ENCODE measurements at places on chromosomes 2 and 18. TPM values are rescaled to one million over a fixed set of nuclear protein-coding genes. Genes with fewer than 3 reads are reported as not detected.

DNA sequence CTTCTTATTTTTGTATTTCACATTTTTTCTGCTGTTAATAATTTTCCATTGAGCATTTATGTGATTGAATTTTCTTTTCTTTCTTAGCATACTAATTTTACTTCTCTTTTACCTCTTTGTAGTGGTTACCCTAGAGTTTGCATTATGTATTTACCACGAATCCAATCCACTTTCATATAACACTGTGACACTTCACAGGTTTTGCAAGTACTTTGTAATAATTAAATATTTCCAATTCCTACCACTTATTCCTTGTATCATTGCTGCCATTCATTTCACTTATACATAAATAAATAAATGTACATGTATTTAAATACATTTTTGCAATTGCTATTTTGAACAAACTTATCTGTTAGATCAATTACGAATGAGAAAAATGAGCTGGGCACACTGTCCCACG is 110.8 kb downstream of the TGIF1 start:
- no peaks in the 10 kb centered on the region for H3K27me3 ChIP-seq
- no peak overlapping the region for H3K27ac ChIP-seq
- peaks cover 8% of the 10 kb centered on the region for H3K4me1 ChIP-seq
- no peak overlapping the region for H3K4me3 ChIP-seq
- DNase-seq = no peak

DNA sequence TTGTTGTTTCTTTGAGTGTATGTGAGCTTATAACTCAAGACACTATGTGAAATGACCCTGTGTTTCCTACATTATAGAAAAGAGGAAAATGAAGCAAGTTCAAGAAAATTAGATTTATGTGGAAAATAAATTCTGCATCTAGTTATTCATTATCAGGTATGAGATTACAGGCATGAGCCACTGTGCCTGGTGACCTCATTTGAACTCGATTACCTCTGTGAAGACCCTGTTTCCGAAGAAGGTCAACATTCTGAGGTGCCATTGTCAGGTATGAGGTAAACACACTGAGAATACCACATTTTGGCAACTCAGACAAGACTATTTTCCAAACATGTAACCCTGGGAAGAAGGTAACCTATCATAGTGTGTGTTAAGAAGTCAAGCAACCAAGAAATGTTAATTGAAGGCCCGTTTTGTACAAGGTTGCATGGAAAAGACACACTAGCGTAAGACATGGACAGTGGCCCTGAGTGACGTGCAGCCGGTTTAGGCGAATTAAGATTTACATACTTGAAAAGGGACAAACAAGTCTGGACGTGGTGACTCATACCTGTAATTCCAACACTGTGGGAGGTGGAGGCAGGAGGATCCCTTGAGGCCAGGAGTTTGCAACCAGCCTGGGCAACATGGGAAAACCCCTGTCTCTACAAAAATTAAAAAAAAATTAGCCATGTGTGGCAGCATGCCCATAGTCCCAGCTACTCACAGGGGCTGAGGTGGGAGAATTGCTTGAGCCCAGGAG is 186.6 kb downstream of the NEDD4L start:
- H3K36me3 ChIP-seq = peaks cover 3% of the 10 kb centered on the region
- no peak overlapping the region for H3K4me3 ChIP-seq
- no peak for DNase-seq
- no peaks in the 10 kb centered on the region for H3K27me3 ChIP-seq
- peaks cover 33% of the 10 kb centered on the region for H3K4me1 ChIP-seq
- H3K27ac ChIP-seq = no peak overlapping the region

GRCh38 chr18:60649107-60649506 is 276.5 kb upstream of the MC4R start:
- no peaks in the 10 kb centered on the region for H3K27me3 ChIP-seq

GRCh38 chr18:60500960-60501359 is 128.4 kb upstream of the MC4R start:
- no peak overlapping the region for H3K27ac ChIP-seq
- no peak overlapping the region for H3K4me3 ChIP-seq

GRCh38 chr18:45658756-45659155 is 43.5 kb downstream of the SLC14A2 start:
- no peak overlapping the region for H3K27ac ChIP-seq
- H3K4me3 ChIP-seq = no peak overlapping the region
- no peaks in the 10 kb centered on the region for H3K4me1 ChIP-seq
- DNase-seq = no peak
- H3K36me3 ChIP-seq = no peaks in the 10 kb centered on the region

GRCh38 chr18:10290638-10291235 is 163.7 kb upstream of the APCDD1 start:
- DNase-seq = no peak
- H3K27me3 ChIP-seq = no peaks in the 10 kb centered on the region
- no peak overlapping the region for H3K27ac ChIP-seq

DNA sequence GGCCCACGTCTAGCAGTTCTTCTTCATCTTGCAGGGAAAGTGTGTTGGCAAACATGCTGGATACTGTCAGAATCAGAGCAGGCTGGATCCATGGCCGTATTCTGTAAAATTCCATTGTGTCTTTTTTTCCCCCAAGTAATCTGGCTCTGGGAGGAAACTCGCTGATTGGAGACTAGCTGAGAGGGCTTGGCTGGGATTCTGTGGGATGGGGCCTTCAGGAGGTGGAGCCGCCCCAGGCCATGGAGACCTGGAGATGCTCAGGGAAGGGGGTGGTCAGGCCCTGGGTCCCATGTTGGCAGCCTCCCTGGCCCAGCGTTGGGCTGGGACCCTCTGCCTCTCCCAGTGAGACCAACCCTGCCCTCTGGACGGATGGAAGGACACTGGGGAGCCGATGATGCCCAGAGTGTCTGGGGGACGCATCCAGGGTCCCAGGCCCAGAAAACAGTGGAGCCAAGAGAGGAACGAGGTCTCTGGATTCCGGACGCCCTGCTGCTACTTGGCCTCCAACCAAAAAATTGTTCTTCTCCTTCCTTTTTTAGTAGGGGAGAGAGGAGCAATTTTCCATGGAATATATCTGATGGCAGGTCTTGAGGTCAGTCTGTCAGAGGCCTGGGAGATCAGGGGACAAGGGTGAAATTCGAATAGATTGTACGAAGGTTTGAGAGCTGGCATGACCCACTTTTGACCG is 114.5 kb downstream of the AGAP1 start:
- DNase-seq = no peak
- no peak overlapping the region for H3K4me3 ChIP-seq
- peaks cover 45% of the 10 kb centered on the region for H3K4me1 ChIP-seq
- H3K27me3 ChIP-seq = no peaks in the 10 kb centered on the region
- H3K36me3 ChIP-seq = no peaks in the 10 kb centered on the region
- no peak overlapping the region for H3K27ac ChIP-seq

GRCh38 chr2:200466425-200467418 is 43.1 kb downstream of the KCTD18 start:
- no peak overlapping the region for H3K27ac ChIP-seq
- peaks cover 4% of the 10 kb centered on the region for H3K36me3 ChIP-seq
- H3K4me3 ChIP-seq = no peak overlapping the region
- H3K27me3 ChIP-seq = no peaks in the 10 kb centered on the region
- peaks cover 34% of the 10 kb centered on the region for H3K4me1 ChIP-seq

DNA sequence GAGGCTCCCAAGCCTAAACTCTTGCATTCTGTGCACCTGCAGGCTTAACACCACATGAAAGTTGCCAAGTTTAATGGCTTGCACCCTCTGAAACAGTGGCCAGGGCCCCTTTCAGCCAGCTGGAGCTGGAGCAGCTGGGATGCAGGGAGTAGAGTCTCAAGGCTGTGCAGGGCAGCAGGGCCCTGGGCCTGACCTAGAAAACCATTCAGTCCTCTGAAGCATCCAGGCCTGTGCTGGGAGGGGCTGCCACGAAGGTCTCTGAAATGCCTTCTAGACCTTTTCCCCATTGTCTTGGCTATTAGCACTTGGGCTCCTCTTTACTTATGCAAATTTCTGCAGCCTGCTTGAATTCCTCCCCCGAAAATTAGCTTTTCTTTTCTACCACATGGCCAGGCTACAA is 10.6 kb upstream of the SFT2D3 start:
- H3K27ac ChIP-seq = no peak overlapping the region
- no peak overlapping the region for H3K4me3 ChIP-seq
- DNase-seq = no peak
- peaks cover 13% of the 10 kb centered on the region for H3K36me3 ChIP-seq
- H3K4me1 ChIP-seq = no peaks in the 10 kb centered on the region

DNA sequence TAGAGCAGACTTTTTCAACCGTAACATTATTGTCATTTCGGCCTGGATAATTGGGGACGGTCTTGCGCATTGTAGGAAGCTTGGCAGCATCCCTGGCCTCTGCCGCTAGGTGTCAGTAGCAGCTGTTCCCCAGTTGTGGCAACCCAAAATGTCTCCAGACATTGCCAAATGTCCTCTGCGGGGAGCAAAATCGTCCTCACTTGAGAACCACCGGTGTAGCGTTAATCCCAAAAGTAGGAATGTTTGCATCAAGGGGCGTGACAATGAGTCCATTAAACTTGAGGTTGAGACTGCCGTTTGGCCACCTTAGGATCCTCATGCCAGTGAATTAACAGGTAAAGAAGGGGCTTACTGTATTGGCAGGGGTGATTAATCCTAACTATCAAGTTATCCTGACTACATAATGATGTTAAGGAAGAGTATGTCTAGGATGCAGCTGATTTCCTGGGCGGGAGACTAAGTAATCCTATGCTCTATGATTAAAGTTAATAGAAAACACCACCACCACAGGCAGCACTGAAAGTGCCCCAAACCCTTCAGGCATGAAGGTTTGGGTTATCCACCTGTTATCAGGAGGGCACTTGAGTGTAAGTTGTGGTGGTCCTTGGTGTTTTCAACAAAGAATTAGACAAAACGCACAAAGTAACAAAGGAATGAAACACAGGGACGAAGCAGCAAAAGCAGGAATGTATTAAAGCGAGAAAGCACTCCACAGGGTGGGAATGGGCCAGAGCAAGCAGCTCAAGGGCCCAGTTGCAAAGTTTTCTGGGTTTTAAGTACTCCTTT is 4.9 kb upstream of the ZC3H8 start:
- no peaks in the 10 kb centered on the region for H3K36me3 ChIP-seq
- H3K4me3 ChIP-seq = peak overlapping the region; percentile 35
- peaks cover 5% of the 10 kb centered on the region for H3K4me1 ChIP-seq

- no peaks in the 10 kb centered on the region for H3K27me3 ChIP-seq
- no peak for DNase-seq
- peaks cover 15% of the 10 kb centered on the region for H3K4me1 ChIP-seq
- H3K27ac ChIP-seq = no peak overlapping the region
- no peak overlapping the region for H3K4me3 ChIP-seq
These were observed 143.9 kb downstream of the CYP26B1 start for GRCh38 chr2:72003796-72004195.

- H3K27ac ChIP-seq = no peak overlapping the region
- no peak overlapping the region for H3K4me3 ChIP-seq
- peaks cover 19% of the 10 kb centered on the region for H3K4me1 ChIP-seq
These were observed 92.0 kb upstream of the SNTG2 start for GRCh38 chr2:858646-859045.

- H3K4me1 ChIP-seq = no peaks in the 10 kb centered on the region
- peaks cover 12% of the 10 kb centered on the region for H3K36me3 ChIP-seq
- H3K4me3 ChIP-seq = no peak overlapping the region
- DNase-seq = no peak
- no peaks in the 10 kb centered on the region for H3K27me3 ChIP-seq
These were observed 9.9 kb downstream of the CCT7 start for GRCh38 chr2:73243884-73244570.

The POTEJ gene
- total RNA-seq = not detected

The RFTN2 gene
- total RNA-seq = 20.6 TPM

The TTR gene
- total RNA-seq = not detected

The CFC1 gene
- not detected for total RNA-seq

The DLX2 gene
- 22.6 TPM for total RNA-seq

The MLPH gene
- not detected for total RNA-seq

The HOXD12 gene
- total RNA-seq = not detected

The PIAS2 gene
- total RNA-seq = 38.2 TPM

The MC5R gene
- total RNA-seq = not detected

The ACYP2 gene
- total RNA-seq = 5.9 TPM

The PSD4 gene
- 2.4 TPM for total RNA-seq

The DCDC2C gene
- not detected for total RNA-seq
